ENCODE measurements at places on chromosomes 4 and X. TPM values are rescaled to one million over a fixed set of nuclear protein-coding genes. Genes with fewer than 3 reads are reported as not detected.

GRCh38 chrX:46643636-46644035 is 70.1 kb downstream of the CHST7 start:
- no peak for DNase-seq

DNA sequence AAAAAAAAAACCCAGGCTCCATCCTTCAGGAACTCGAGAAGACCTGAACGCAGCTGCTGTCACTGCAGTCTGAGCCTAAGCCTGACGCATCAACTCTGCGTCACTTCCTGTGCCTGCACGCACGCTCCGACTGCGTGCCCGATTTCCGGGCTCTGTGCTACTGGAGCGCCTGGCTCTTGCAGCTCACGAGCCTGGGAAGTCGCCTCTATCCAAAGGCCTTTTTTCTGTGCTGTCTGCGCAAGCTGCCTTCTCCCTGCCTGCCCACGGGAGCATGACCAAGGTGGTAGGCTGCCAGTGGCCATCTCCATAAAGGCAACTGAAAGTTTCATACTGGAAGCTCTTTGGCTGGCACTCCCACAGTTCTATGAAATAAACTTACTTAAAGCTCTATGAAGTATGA is 9.9 kb upstream of the GASK1B start:
- DNase-seq: peak; percentile 93

Gene CDX4
- not detected for total RNA-seq

Gene SERPINA7
- not detected for total RNA-seq

Gene CLDN34
- not detected for total RNA-seq

DNA sequence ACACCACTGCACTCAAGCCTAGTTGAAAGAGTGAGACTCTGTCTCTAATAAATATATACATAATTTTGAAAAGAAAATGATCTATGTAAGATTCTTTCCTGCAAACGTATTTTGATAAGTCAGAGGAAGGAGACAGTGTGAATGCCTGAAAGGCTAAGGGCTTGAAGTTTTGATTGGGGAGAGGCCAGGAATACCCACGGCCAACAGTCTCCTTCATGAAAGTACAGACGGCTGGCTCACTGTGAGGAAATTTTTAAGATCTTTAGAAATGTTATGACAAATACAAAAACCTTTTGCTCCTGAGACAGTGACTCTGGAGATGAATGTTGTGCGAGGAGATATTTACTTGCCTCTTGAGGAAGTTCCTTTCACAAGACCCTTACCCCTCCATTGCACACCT is 111.4 kb upstream of the KLHL13 start:
- no peak for DNase-seq

Gene GABRE
- total RNA-seq: not detected

DNA sequence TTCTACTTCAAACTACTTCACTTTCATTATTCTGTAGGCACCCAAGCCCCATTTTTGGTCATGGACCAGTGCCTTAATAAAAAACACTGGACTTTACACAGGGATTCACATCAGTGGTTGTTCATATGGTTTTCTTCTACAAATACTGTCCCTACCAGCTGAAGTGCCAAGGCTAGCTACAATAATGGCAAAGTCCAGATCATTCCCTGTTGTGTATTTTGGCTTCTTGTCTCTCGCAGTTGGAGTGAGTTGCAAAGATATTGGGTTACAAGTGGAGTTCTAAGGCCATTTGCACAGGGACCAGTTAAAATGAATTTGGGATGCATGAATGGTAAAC is 16.7 kb upstream of the ANKRD17 start:
- DNase-seq: no peak

GRCh38 chrX:6227935-6228334 is 732 bp downstream of the NLGN4X start:
- no peak for DNase-seq

Data from SK-MEL-5 (cell line).